ENCODE measurements at places on chromosomes 5 and 9.

- peak; percentile 82 for DNase-seq
Observed at GRCh38 chr9:86405926-86406325, 51.7 kb upstream of the TUT7 start.

GRCh38 chr5:151718646-151719045 is 31.9 kb upstream of the SPARC start:
- DNase-seq, result peak; percentile 96

DNA sequence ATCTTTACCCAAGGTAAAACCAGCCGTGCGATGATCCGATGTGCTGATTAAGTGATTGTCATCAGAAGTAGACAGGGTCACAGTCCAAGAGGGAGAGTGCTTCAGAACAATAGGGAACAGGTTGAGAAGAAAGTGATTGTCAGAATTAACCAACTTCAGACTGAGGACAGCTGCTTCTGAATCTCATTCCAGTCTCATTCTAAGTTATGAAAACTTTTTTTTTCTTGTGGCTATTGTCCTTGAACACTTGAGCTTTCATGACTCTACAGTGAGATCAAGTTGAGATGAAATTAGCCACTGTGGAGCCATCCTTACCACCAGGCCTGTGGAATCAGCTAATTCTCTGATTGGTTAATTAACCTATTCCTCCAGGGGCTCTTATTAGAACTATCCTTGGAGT is 159.9 kb upstream of the WWC1 start:
- no peak for DNase-seq

GRCh38 chr9:69822116-69822750 is 1.6 kb downstream of the CFAP95 start:
- peak; percentile 30 for DNase-seq

GRCh38 chr9:97689401-97690180 is 7.5 kb downstream of the XPA start:
- peak; percentile 16 for DNase-seq

GRCh38 chr9:69342769-69343168 is 17.8 kb downstream of the ENTREP1 start:
- DNase-seq, result no peak

- DNase-seq, result no peak
Observed at GRCh38 chr9:10928372-10928771, 315.6 kb upstream of the PTPRD start.

DNA sequence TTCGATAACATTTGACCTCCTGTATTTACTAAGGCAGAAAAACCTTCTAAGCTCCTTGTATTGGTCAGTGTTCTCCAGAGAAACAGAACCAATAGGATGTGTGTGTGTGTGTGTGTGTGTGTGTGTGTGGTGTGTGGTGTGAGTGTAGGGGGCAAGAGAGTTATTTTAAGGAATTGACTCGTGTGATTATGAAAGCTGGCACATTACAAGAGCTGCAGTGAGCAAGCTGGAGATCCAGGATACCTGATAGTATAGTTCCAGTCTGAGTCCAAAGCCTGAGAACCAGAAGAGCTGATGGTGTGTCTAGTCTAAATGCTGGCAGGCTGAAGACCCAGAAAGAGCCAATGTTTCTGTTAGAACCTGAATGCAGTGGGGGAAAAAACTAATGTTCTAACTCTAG is 21.2 kb upstream of the PIK3R1 start:
- DNase-seq, result no peak

Measured in AG10803 (cell line).